Activated CD4-positive, alpha-beta T cell treated with anti-CD3 and anti-CD28 coated beads, Interleukin-2, amount 50 U/mL, for 4 hours (primary cell): ENCODE measurements at places on chromosomes 3 and 15.

- no peak for DNase-seq
Observed at GRCh38 chr3:108588601-108589000, 637 bp downstream of the CIP2A start.

DNA sequence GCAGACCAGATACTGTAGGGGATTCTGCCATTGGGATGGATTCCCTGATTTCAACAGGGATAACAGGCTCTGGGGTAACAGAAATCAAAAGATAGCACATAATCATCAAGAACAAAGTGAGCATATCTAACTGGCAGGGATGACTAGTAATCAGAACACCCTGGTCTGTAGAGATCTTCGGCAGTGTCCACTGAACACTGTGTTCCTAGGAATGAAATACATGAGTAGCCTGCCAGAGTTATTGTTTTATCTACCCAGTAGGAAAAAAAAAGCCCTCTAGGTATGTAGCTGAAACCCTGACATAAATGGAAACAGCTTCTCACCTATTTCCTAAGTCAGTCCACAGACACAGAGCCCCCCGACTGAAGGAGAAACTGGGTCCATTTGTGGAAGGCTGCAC lies 340.3 kb upstream of the ZNF385D start:
- no peak for DNase-seq

- no peak for DNase-seq
Observed at GRCh38 chr3:121883507-121883906, 10.7 kb upstream of the SLC15A2 start.

DNA sequence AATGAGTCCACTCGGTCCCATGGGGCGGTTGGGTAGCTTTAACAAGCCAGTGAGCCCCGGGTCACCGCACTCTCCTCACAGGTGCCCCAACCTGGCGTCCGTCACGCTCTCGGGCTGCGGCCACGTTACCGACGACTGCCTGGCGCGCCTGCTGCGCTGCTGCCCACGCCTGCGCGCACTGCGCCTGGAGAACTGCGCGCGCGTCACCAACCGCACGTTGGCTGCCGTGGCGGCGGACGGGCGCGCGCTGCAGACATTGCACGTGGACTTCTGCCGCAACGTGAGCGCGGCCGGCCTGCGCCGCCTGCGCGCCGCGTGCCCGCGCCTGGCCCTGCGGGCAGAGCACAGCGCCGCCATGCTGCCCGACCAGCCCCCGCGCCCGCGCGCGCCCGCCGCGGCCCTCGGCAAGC lies 3.4 kb downstream of the FBXL22 start:
- peak; percentile 84 for DNase-seq

DNA sequence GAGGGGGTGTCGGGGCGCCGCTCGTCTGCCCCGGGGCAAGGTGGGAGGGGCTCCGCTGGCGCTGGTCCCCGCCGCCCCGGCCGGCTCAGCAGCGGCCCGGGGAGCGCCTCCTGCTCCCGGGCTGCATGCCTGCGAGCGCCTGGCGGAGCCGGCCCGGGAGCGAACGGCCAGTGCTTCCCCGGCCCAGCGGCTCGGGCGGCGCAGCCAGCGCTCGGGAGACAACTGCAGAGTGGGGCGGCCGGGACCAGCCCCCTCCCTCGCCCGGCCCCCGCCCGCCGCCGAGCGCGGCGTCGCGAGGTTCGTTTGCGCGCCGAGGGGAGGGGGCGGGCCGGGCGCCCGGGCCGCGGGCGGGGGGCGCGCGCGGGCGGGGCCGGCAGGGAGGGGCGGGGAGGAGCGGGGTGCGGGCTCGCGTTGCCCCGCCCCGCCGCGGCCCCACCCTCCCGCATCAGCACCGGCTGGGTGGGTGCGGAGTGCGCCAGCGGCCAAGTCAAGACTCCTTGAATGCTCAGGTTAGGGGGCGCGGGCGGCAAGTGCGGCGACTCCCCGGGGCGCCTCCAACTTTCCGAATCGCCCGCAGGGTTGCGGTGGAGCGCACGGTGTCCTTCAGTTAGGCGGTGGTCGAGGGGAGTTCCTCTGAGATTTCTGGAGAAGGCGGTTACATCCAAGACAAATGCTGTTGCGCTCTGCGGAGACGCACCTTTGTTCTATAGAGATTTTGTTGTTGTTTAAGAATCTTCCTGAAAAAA lies at the start of gene RGMA:
TSS of gene RGMA (minus strand) at position 231 of the 746 bp plus-strand sequence. CDS start 279 bp downstream, outside the sequence.
- no peak for DNase-seq

DNA sequence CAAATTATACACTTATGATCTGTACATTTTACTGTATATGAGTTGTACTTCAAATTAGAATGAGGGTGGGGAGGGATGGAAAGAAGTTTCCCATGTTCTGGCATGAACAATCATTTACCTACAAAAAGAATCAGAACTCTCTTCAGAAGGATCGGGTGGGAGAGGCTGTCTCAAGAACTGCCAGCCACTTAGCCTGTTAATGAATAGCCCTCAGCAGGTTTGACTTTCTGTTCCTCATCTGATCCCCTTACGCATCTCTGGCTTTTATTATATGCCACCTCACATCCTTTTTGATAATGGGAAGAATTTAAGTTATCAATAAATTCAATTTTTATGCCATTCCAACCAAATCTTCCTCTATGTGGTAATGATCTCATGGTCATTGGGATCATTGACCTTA lies 168.3 kb upstream of the TGFBR2 start:
- no peak for DNase-seq

DNA sequence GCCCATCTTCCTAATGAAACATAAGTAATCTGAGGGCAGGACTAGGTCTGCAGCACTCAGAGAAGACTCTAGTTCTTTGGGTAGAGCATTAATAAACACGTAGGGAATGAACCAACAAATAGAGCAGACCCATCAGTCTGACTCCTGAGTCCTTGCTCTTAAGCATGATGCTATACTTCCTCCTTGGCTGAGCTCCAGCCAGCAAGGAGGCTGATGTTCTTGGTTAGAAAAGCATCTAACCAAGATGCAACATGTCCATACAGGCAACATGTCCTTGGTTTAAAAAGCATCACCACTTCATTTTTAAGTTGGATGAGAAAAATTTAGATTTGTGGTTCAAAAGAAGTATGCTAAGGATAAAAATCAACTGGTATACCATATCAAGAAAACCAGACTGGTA lies 8.5 kb upstream of the MYH15 start:
- DNase-seq: no peak

- DNase-seq: no peak
Observed at GRCh38 chr3:151599103-151599672, 134.5 kb upstream of the AADACL2 start.

DNA sequence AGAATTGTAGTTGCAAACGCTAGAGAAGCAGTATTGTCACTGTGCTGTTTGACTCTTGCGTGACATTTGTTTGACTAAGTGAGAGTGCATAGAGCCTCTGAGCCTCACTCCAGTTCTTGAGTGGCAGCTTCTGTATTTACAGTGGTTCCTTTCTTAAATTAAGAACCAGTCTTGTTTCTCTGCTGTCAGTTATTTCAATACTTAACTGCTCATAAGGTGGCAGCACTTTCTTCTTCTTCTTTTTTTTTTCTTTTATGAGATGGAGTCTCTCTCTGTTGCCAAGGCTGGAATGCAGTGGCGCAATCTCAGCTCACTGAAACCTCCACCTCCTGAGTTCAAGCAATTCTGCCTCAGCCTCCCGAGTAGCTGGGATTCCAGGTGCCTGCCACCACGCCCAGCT lies 372.1 kb downstream of the LPP start:
- no peak for DNase-seq

- no peak for DNase-seq
Observed at GRCh38 chr15:50828610-50829206, 63.2 kb upstream of the SPPL2A start.

DNA sequence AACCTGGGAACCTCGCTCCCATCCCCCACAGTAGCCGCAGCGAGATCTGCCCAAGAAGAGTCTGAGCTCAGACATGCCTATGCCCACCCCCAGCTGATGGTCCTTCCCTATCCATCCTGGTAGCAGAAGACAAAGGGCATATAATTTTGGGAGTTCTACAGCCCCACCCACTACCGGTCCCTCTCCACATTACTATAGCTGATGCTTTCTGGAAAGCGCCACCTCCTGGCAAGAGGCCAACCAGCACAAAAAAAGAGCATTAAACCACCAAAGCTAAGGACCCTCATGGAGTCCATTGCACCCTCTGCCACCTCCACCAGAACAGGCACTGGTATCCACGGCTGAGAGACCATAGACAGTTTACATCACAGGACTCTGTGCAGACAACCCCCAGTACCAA lies 168.4 kb downstream of the MEGF11 start:
- DNase-seq: no peak

- no peak for DNase-seq
Observed at GRCh38 chr3:42868841-42869240, 6.8 kb downstream of the CYP8B1 start.

DNA sequence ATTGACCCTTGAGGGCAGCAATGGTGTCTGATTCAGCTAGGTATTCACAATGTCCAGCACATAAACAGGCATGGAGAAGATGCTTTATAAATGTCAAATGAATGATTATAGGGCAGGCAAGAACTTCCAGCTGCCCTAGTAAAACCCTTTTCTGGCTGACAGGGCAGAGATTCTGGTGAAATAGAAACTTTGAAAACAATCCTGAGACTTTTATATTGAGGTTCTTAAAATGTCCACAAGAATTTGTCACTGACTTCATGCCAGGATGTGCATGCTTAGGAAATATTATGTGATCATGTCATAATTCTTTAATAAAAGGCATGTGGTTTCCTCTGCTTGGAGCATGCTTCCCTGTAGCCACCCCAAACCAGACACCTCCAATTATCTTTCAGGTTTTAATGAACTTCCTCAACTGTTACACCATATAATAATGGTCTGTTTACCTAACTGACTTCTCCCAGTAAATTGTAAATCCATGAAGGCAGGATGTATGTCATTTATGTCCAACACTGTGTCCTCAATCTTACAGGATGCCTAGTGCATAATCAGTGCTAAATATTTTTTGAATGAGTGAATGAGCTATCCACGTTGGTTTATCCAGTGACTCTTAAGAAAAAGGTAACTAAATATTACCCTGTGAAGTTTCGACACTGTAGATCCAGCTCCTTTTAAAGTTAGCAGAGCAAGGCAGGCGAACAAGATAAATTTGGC lies 43.4 kb upstream of the CLRN1 start:
- no peak for DNase-seq

- DNase-seq: no peak
Observed at GRCh38 chr3:128488991-128489673, 3.9 kb downstream of the GATA2 start.

- no peak for DNase-seq
Observed at GRCh38 chr3:49397470-49397869, 14.3 kb downstream of the RHOA start.

GRCh38 chr3:48919215-48920138 lies 835 bp downstream of the ARIH2 start:
- peak; percentile 35 for DNase-seq

- no peak for DNase-seq
Observed at GRCh38 chr3:41681479-41681878, 280.4 kb downstream of the ULK4 start.

DNA sequence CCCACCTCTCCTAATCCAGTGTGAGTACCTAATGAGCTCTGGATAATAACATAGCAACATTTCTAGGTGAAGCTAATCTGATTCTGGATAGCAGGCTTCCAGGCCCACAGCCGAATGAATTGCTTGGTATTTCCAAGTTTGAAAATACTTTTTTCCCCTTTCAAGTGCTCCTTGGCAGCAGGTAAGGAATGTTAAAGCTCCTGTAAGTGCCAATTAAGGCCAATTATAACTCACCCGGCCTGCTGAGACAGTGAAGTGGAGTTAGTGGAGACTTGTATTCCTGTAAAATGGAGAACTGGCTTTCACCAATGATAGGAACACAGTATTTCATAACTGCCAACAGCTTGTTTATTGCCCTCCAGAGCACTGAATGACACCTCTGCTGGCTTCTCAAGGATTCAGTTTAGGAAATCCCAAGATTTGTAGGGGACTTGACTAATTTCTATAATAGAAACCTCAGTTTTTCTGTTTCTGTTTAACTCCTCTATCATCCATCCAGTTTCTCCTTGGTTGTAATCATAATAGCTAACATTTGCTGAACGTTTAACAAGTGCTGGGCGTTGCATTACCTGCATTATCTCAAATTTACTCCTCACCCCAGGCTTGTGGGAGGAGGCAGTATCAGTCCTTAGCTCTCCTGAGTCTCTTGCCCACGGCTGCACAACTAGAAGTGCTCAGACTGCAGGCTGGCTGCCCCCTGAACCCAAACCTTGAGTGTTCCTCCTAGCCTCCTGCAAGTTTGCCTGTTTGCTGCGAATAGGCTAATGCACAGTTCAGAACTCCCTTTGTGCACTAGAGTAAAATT lies 52.7 kb upstream of the SCAANT1 start:
- DNase-seq: no peak

- DNase-seq: no peak
Observed at GRCh38 chr3:181103605-181104004, 114.1 kb upstream of the DNAJC19 start.

GRCh38 chr3:194952841-194953241 lies 267.2 kb downstream of the FAM43A start:
- DNase-seq: no peak

DNA sequence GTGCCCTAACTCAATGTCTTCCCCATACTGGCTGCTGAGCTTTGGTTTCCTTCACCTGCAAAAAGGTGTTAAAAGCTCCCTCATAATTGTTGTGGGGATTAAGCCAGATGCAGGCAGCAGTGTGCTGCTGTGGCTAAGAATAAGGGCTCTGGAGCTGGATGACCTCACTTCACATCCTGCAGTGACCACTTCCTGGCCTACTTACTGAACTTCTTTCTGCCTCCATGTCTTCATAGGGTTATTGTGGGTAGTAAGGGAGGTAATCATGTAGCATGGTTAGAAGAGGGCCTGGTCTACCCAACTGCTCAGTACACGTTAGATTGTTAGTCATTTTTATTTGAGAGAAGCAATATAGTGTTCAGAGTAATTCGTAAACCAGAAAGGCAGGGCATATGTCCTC lies 18.4 kb downstream of the GYG1 start:
- DNase-seq: no peak

- no peak for DNase-seq
Observed at GRCh38 chr3:47910777-47911440, 105.3 kb downstream of the MAP4 start.

DNA sequence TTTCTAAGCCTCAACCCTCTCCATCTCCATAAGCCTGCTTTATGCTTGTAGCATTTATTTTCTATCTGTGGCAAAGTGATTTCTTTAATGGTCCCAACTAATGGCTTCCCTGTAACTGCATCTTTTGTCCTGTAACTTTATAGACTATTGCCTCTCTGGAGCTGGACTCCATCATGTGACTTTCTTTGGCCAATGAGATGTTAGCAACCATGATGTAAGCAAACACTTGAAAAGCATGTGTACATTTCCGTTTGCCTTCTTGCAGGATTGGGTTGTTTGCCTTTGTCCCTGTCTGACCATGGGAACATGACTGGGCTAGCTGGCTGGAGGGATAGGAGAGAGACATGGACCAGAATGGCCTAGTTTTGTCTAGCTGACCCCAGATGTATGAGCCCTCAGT lies 106.0 kb upstream of the LRIG1 start:
- DNase-seq: no peak

GRCh38 chr3:32302601-32303398 lies 64.3 kb downstream of the CMTM8 start:
- DNase-seq: no peak

- DNase-seq: no peak
Observed at GRCh38 chr15:60479361-60480110, 594 bp upstream of the ICE2 start.
